ENCODE measurements at places on chromosomes 3 and 15.

GRCh38 chr3:193165431-193166120, 75.4 kb upstream of the PLAAT1 start:
- DNase-seq, result no peak

GRCh38 chr15:31308185-31308639, 18.4 kb upstream of the KLF13 start:
- no peak for DNase-seq

DNA sequence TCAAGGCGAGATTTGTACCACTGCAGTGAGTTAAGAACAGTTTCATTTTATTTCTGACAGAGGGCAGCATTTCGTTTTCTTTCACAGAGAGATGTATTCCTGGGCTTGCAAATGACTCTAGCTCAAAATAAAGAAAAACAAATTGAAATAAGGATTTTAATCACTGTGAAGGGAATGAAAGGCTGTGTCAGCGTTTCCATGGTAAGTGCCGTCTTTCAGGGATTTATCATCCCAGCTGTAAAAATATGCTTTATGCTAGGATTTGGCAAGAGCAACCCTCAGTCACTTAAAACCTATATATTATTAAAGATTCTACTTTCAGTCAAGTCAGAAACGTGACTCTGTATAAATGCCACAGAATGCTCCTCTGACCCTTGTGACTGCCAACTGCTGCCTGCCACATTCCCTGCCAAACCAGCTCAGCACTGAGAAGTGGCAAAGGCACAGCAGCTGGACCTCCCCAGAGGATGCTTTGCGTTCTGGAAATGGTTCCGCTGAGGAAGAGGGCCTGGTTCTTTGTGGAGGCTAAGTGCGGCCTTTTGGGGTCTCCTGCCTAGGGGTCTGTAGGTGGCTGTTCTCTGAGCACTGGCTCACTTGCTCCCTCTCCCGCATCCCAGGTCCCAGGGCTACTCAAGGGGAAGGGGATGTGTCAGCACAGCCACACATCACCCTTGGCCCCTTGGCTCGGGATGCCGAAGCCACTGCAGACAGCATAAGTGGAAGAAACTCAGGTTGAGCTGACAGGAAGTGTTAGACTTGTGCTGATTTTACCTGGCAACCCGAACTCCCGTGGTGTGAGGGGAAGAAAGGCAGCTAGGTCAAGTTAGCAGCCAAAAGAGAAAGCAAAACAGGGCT, 56.6 kb upstream of the POMGNT2 start:
- DNase-seq, result peak; percentile 16

DNA sequence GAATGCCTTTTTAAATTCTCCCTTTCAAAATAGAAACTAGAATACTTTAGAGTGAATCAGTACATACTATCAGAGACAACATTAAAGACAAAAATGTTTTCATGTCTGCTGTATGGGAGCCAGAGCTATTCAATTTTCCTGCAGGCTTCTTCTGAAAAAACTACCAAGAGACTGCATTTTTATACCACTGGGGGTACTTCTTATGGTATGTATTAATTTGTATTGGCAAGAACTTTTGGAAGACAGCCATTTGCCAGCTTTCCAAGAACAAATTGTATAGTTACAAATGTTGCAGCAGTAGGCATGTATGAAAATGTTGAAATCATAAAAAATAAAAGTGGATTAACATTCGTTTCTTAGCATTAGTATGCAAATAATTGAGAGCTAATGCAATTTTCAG, 1010.0 kb upstream of the CADM2 start:
- DNase-seq, result no peak

DNA sequence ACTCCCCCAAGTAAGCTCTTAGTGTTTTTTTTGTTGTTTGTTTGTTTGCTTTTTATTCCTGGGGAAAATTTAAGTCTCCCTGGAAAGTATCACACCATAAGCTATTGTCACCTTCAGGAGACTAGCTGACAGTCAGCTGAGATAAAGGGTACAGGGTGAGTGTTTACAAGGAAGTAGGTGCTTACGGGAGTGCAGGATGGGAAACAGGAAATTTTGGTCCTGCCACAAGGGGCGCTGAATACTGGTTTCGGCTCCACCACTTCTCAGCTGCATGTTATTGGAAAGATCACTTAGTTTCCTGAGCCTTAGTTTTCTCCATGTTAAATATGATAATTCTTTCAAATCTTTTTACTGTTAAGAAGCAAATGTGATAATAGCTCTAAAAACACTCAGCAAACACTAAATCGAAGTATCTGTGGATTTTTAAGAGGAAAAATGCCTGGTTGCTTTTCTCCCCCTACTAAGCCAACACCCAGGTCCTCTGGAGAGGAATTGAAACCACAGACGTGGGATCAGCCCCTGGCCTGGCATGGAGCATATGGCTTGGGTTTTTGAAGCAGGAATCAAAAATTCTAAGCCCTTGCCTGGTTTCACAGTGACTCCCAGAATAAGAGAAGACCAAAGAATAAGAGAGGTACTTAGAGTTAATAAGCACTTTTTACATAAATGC, 90.7 kb downstream of the SCN11A start:
- peak; percentile 28 for DNase-seq

DNA sequence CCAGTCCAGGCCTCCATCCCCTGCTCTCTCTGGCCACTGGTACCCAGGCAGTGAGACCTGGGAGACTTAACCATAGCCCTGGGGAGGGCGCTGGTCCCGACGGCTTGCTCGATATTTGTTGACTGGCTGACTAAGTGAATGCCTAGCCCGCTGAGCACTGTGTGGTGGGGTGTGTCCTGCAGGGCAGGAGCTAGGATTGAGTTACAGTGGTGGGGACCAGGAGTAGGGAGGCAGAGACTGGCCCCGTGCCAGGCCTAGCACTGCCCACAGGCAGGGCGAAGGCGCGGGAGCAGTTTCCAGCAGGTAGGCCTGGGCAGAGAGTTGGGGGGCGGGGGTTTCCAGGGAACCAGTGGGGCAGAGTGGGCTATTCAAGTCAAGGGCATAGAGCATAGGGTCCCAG, at the start of gene VILL:
VILL (plus strand) TSS at position 260 of the 400 bp plus-strand sequence. CDS start 2,887 bp downstream, outside the sequence.
- no peak for DNase-seq

- no peak for DNase-seq
These were observed 827 bp downstream of the WNT5A start for GRCh38 chr3:55486101-55486856.
